ENCODE measurements at places on chromosomes 12 and 14.

- no peak for DNase-seq
Observed at GRCh38 chr12:117093918-117094630, 5.1 kb downstream of the TESC start.

DNA sequence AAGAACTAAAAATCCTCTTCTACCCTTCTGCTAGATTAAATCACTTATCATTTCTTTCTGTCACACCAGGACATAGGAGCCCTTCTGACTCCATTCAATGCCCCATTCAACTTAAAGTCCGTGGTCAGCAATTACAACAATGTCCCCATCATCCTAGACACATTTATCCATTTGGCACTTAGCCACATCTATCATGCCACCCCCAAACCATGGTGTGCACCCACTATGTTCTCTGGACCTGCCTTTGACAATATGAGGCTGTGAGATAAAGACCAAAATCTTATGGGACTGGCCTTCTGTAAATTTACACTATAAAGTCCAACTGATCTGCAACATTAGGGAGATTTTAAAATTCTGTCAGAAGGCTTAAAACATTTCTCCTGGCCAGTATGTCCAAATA, 104.4 kb downstream of the SSPN start:
- DNase-seq, result no peak

GRCh38 chr14:54349713-54350112, 47.1 kb upstream of the CDKN3 start:
- no peak for DNase-seq

DNA sequence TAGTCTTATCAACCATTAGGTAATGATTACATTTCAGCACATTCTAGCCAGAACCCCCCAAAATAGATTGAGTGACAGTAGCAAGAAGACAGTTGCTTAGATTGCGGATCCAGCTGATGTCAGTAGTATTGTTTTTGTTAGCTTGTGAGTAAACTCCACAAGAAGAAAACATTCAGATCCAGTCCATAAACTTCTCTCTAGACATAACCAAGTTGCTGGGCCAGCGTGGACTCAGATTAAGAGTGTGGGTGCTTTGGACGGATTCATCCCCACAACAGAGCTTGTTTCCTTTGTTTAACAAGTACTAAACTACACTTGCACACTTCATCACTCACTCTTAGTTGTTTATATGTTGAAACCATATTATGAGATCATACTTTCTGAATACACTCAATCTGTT, 293.4 kb downstream of the NPAS3 start:
- no peak for DNase-seq

GRCh38 chr12:52042706-52043385, 8.4 kb upstream of the NR4A1 start:
- no peak for DNase-seq

- DNase-seq, result no peak
Observed at GRCh38 chr12:31482816-31483215, 108.1 kb downstream of the DENND5B start.

GRCh38 chr12:51465491-51465890, 40.9 kb downstream of the SLC4A8 start:
- no peak for DNase-seq

- DNase-seq, result no peak
Observed at GRCh38 chr12:109804820-109805761, 28.1 kb downstream of the TRPV4 start.

GRCh38 chr14:95348395-95349080, 28.8 kb upstream of the CLMN start:
- no peak for DNase-seq

DNA sequence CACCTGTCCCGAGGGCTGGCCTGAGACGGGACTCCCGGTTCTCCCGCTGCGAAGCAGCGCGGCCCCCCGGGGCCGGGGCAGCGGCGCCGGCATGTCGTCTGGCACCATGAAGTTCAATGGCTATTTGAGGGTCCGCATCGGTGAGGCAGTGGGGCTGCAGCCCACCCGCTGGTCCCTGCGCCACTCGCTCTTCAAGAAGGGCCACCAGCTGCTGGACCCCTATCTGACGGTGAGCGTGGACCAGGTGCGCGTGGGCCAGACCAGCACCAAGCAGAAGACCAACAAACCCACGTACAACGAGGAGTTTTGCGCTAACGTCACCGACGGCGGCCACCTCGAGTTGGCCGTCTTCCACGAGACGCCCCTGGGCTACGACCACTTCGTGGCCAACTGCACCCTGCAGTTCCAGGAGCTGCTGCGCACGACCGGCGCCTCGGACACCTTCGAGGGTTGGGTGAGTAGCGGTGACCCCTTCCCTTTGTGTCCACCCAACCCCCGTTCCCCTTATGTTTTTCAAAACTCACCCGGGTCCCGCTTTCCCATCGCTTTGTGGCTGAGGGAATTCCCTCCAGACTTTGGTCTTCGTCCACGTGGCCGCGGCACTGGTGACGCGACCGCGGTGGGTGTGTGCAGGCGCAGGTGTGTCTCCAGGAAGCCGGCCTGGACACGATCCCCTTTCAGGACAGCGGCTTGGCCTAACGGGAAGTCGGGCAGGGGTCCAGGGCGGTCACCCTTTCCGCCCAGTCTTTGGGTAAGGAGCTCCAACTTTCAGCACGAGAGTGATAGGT, 826 bp downstream of the PRKCH start:
- no peak for DNase-seq

- DNase-seq, result no peak
Observed at GRCh38 chr12:115570069-115570777, 707.3 kb downstream of the MED13L start.

GRCh38 chr12:131460520-131460919, 250.4 kb upstream of the SFSWAP start:
- DNase-seq, result no peak

DNA sequence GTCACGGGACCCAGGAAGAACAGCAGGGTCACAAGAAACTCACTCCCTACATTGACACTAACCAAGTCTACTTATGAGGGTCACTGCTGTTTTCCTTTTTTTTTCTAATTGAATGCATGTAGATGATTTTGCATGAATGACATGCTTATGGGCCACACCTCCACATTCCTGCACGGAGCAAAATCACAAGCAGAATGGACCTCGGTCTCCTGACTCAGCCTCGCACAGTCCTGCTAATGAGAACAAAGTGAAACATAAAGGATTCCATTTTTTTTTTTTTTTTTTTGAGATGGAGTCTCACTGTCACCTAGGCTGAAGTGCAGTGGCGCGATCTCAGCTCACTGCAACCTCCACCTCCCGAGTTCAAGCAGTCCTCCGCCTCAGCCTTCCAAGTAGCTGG, 12.3 kb downstream of the SCARB1 start:
- no peak for DNase-seq

DNA sequence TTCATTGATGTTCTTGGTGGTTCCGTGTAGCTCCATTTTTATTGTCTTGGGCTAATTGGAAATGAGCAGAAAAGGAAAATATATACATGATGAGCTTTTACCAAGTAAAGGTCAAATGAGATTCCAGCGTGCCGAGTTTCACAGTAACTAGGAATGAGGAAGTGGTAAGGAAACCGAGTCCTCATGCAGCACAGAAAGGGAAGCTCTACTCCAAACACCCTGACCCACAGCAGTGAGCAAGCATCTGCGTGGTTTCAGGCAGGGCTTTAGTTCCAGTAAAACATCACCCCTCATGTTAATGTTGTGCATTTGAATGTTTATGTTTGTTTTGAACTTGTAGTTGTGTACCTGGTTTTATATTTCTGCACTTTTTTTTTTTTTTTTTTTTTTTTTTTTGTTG, 208.0 kb downstream of the SLC41A2 start:
- peak; percentile 82 for DNase-seq

GRCh38 chr12:60494244-60494643, 898.4 kb downstream of the SLC16A7 start:
- no peak for DNase-seq

DNA sequence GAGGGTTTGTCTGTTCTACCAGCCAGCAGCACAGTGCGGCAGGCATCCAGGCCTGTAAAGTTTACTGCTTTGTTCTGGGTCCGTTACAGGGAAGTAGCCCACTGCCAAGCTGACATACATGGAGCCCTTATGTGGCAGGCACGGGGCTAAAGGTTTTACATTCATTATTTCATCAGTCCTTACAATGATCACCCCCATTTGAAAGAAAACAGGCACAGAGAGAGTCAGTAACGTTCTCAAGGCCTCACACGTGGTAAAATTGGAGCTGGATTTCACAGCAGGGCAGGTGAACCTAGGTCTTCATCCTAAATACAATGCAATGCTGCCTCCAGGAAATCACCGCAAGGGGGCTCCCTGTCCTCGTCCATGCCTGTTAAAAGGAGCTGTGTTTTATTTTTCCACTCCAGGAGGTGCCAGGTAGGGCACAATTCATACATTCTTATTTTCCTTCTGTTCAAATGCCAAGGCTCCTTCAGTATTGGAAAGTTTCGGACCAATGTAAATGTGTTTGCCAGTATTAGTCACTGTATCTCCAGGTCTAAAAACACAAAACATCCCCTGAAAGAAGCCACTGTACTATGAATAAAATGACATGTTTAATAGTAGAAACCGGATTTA, 172.2 kb upstream of the GZMB start:
- DNase-seq, result no peak

GRCh38 chr12:1256285-1256684, 265.3 kb downstream of the ERC1 start:
- DNase-seq, result no peak

- no peak for DNase-seq
Observed at GRCh38 chr12:82486524-82487235, 128.4 kb downstream of the METTL25 start.

GRCh38 chr12:53191885-53192530, 11.3 kb upstream of the CSAD start:
- DNase-seq, result no peak

DNA sequence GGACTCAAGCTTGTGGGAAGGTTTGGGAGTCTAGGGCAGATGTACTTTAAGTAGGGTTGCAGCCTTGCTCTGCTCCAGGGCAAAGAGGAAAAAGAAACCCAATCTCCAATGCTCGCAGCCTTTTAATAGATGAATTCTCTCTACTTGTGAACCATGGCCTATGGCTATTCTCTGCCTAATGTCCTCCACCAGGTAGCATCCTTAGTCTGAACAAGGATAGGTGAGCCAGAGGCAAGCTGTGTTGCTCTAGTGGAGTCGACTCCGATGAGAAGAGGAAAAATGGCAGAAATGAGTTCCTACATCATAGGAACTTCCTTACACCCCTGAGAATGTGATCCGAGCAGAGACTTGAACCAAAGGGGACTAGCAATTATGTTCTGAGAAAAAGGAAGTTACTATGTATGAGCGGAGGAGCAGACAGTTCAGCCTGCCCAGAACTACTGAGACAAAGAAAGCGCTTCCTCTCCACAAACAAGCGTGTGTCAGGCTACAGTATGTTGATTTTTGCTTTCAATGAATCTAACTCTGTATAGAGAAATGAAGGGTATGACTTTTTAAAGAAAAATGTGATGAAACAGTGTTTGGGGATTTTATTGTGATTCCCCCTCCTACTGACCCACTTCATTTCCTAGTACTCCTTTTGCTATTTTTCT, 153.6 kb upstream of the ARID2 start:
- peak; percentile 43 for DNase-seq

DNA sequence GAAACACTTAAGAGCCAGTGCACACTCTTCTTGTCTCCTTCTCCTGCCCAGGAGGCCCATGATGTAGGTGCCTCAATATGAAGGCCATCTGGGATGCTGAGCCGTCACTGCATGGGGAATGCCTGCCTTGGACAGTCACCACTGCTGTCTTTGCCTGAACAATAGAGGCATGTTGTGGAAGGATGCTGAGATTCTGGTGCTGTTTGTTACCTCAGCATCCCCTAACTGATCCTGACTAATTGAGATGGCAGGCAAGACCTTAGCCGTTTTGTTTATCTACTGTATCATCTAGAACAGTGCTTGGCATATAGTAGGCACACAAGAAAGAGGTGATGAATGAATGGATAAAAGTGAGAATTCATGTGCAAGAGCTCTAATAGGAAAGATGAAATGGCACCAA, 253.5 kb downstream of the GLT1D1 start:
- no peak for DNase-seq

GRCh38 chr12:105420659-105421240, 90.3 kb downstream of the C12orf75 start:
- no peak for DNase-seq

GRCh38 chr12:111753144-111753881, 13.4 kb upstream of the ALDH2 start:
- DNase-seq, result no peak

GRCh38 chr14:86639146-86639545, 1109.2 kb downstream of the FLRT2 start:
- DNase-seq, result no peak

DNA sequence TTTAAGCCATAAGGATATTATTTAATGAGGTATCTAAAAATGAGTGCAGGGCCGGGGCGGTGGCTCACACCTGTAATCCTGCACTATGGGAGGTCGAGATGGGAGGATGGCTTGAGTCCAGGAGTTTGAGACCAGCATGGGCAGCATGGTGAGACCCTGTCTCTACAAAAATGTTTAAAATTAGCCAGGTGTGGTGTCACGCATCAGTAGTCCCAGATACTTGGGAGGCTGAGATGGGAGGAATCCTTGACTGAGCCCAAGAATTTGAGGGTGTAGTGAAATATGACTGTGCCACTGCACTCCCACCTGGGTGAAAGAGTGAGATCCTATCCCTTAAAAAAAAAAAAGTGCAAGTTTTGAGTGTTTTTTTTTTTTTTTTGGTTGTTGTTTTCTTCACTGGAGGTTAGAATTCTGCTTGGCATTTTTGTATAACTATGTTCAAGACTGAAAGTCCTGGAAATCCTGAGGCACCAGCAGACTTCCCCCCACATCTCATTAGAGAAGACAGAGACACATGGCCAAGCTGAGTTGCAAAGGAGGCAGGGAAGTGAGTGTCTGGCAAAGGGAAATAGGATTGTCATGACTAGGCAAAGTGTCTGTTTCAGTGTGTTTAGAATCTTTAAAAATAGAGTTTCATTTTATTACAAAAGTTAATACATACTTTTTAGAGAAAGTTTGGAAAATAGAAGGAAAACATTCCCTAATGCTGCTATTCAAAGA, 53.5 kb upstream of the DUSP6 start:
- no peak for DNase-seq

DNA sequence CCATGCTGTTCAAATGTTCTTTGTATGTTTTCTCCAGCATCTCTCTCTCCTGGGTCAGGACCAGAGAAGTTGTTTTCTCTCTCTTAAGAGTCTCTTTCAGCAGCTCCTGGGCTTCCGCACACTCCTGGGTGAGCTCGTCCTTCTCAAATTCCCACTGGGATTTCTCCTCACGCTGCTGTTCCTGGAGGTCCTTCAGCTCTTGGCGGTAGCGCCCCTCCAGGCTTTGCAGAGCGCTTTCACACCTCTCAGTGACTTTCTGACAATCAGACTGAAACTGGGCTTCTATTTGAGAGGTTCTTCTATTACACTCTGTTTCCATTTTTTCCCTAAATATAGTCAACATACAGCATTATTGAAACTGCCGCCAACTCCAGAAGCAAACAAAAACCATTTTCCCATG, 72.7 kb downstream of the NIN start:
- no peak for DNase-seq

- no peak for DNase-seq
Observed at GRCh38 chr12:29510591-29511185, 13.2 kb upstream of the OVCH1 start.

GRCh38 chr14:89519040-89519439, 102.0 kb upstream of the FOXN3 start:
- no peak for DNase-seq
